Activated T-cell treated with anti-CD3 and anti-CD28 coated beads, Interleukin-2, amount 50 U/mL, for 24 hours (primary cell): ENCODE measurements at places on chromosomes 12 and 14.
A peak's percentile ranks its signal among the peaks of the same experiment; 100 is the strongest.

GRCh38 chr12:48198672-48198971 lies 4.5 kb downstream of the OR10AD1 start:
- DNase-seq, result no peak

DNA sequence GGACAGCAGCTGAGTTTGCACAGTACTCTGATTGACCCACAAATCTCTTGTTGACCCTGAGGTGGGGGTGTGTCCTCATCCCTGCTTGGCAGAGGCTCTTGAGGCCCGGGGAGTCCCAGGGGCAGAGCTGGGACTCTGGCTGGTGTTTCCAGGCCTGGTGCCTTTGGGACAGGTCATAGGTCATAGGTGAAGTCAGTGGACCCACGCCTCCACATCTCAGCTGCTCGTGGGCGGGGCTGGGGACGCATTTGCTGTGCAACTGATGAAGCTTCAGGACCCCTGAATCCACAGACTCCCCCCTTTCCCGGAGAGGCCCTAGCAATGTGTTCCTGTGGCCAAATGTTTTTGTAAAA lies 408 bp upstream of the CACNA2D4 start:
- no peak for DNase-seq

- no peak for DNase-seq
Measured at GRCh38 chr12:53502331-53502730, 1.2 kb downstream of the TARBP2 start.

GRCh38 chr12:3154006-3154405 lies 76.8 kb downstream of the TSPAN9 start:
- DNase-seq, result no peak

DNA sequence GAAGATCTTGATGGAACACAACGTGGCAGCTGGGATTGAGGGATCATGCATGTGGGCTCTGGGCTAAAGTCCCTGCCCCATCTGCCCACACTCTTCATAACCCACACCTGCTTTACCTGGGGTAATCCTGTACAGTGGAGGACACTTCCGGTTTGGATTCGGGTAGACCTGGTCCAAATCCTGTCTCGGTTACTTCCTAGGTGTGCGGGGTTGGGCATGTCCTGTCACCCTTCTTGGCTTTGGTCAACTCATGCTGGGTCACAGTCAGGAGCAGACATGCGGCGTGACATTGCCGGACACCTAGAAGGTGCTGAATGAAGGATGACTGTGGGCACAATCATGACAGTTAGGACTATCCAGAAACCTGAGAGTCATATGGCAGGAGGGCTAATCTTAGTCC lies 30.7 kb upstream of the WSCD2 start:
- DNase-seq, result no peak

GRCh38 chr12:70883855-70884254 lies 36.7 kb downstream of the PTPRR start:
- no peak for DNase-seq

DNA sequence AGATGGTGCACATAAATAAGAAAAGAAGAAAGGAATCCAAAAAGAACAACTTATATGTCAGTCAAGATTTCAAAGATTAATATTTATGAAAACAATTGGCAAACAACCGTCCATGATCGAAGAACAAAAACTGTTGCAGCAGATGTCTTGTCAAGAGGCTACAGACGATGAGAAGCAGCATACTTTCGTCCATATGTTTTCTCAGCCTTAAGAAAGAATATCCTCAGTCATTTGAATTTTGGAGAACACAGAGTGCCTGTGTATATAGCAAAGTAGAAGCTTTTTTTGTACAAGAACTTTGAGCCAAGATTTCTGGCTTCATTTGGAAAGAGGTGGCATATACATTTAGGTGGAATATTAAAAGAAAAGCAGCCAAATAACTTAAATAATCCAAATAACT lies 297.2 kb downstream of the ITPR2 start:
- DNase-seq, result no peak

DNA sequence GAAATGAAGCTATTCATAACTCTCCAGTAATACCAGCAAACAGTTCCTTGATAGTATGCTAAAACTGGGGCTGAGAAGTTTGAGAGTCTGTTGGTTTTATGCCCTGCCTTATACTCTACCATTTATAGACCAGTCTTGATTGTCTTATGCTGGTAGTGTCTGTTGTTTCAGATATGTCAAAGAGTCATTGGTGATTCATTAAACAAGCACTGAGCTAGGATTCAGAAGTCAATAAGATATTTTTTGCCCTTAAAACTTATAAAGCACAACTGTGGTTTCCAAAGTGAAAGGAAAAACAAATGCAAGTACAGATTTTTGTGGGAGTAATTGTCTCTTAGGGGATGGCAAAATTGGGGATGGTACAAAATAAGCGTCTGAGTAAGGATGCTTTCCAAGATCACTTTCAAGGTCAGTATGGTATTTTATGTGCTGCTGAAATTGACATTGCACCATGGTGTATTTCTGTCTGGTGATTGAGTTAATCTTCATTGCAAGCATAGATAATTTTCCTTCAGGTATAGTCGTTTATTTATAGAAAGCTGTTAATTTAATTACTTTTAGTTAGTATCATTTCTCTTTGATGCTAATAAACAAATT lies 289.5 kb upstream of the E2F7 start:
- DNase-seq, result no peak

DNA sequence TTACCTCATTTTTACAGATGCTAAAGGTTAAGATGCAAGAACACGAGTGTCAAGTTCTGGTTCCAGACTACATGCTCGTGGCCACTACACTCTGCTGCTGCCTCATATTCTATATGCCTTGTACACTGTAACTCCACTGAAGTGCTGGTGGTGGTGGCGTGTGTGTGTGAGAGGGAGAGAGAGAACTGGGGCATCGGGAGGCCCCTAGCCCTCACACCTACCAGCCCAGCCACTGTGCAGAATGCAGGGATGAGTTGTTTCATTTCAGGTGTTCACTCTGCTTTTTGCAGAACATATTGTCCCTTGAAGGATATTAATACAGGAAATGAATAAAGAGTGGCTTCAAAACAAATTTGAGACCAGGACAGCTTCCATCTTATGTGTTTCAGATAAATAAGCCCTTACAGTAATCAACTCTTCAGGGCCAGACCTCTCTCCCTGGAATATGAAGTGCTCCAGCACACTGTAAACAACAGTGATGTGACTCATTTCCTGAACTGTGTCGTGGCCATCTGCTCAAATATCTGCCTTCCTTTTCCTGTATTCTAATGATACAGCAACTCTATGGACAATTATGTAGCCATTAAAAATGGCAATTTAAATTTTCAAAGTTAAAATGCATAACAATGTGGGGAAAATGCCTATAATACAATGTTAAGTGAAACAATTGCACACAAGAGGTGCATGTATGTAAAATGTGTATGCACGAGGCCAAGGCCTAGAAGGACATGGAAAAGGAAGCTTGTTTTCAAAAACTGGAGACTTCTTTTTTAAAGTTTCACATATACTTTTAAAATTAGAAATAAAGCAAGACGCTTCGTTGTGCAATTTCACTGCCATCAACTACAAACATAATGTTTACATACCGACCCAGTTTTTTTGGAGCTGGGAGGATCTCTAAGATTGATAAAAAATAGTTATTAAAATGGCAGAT lies 215.4 kb downstream of the PELI2 start:
- no peak for DNase-seq

- DNase-seq, result no peak
Measured at GRCh38 chr14:75999511-76000190, 14.1 kb downstream of the IFT43 start.

GRCh38 chr12:7650091-7650490 lies 15.6 kb downstream of the APOBEC1 start:
- DNase-seq, result no peak

DNA sequence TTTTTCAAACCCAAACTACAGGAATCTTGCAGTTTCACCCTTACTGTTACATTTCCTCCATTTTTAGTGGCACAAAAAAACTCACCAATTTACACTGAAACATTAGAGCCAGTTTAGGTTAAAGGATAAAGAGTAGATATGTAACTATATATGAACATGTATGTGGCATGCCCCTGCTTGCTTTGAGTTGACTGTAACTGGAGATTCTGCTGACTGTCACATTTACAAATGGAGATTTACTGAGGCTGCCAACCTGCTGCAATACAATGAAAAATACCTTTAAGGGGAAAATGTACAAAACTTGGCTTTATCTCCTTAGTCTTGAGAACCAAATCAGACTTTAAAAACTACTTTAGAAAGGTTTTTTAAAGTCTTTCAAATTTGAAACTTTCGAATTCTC lies 28.3 kb downstream of the STON2 start:
- DNase-seq, result no peak

GRCh38 chr14:65804439-65805112 lies 392.0 kb downstream of the FUT8 start:
- DNase-seq, result no peak

DNA sequence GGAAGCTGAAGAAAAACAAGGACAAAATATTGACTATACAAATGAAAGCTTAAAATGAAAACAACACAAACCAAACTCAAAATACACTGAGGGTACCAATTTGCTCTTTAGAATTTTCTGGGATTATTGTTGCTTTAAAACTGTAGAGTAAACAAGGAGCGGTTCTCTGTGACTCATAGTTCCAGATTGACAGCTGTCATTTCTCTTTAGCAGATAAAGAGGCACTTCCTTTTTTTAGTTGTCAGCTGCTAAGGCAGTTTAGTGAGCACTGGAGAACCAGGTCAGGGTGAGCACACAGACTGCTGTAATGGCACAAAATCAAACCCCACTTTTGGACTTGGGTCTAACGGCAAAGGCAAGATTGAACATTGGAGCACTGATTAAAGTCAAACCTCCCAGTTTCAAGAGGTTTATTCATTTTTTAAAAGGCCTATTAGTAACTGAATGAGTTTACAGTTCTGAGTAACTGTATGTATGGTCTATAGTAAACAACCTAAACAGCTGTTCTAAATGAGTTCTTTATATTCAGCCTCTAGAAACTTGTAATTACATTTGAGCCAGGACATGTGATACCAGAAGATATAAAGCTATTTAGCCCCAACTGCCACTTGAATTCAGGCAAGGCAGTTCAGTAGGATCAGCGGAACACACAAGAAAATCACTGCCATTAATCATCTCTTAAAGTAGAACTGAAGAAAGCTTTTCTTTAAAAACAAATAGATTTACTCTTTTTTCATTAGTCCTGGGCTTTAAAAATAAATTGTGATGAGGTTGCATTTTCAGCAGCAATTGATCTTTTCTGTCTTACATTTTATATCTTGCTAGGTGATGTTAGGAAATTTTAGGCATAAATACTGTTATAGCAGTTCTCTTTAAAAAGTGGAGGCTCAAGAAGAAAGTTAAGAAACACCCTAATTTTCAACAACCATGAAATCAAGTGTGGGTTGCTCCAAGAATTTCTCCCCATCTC lies 71.7 kb upstream of the PRICKLE1 start:
- no peak for DNase-seq

DNA sequence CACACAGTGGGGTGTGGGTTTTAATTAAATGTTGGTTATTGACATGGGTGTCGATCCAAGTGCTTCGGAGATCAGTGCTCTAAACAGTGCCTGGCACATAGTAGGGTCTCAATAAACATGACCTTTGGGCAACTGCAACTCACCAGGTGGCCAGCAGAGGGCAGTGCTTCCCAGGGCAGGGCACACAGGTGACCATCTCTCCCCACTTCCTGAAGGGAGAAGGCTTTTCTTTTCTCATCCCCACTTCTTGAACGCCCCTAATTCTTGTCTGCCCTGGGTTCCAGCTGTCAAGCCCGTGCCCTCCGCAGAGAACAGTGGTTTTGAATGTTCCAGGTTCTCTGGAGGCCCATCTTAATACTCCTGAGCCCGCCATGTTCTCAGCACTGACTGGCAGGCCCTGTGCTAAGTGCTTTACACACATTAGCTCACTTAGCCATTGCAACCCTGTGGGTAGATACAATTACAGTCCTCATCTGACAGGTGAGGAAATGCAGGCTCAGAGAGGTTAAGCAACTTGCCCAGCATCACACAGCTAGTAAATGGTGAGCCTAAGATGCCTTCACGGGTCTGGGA lies 16.3 kb downstream of the RAPGEF3 start:
- peak; percentile 86 for DNase-seq

GRCh38 chr14:40204441-40205175 lies 772.4 kb upstream of the FBXO33 start:
- no peak for DNase-seq

DNA sequence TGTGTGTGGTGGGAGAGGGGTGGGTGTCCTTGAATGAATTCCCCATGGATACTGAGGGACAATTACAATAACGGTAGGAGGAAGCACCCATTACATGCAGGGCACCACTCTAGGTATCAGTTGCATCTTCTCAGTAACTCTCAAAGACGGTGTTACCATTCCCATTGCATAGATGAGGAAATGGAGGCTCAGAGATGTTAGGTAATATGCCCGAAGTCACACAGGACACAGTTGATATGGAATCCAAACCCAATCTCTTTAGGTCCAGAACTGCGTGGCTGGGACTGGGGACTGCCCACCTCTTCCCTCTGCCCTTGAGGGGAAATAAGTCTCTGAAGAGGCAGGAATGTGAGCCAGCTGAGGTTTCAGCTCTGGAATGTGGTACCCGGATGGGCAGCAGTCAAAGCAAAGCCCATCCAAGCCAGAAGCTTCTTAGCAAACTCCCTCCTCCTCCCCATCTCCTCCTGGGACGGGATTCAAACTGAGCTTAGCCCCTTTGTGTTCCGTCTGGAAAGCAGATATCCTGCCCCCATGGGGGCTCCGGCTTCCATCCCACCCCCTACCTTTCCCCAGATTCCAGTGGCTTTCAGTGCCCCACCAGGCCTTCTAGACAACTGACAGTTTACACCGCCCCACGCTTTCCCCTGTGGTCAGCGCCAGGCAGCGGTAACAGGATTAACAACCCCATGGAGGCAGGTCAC lies 187.5 kb downstream of the RBM19 start:
- DNase-seq, result no peak

GRCh38 chr14:93717668-93718320 lies 70.5 kb downstream of the PRIMA1 start:
- DNase-seq, result no peak

GRCh38 chr14:105063056-105063455 lies 2.2 kb downstream of the GPR132 start:
- DNase-seq, result no peak

DNA sequence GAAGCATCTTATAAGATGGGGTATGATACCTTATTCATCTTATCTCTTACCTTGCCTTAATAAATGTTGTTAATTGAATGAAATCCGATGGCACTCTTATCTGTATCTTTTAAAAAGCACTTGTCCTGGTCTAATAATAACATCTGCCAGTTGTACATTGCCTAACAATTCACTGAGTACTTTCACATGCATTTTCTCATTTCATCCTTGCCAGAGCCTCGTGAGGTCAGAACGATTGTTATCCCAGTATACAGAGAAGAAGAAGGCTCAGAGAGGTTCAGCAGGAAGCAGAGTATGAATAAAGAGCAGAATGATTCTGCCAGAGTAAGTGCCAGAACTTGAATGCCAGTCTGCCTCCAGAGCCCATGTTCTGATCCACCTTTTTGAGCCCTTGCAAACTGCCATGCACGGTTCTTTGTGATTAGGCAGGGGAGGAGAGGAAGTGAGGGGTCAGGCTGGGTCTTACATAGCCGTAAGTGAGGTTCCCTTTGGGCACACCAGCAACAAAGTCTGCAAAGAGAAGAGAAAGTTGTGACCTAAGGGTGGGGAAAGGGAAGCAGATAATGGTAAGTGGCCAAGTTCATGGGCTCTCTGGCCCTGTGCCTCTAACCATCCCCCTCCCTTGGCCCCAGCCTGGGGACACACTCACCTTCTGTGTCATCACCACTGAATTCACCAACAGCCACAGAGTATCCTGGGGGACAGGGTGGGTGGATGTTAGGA lies 11.7 kb downstream of the ITGA5 start:
- DNase-seq, result no peak
